ENCODE measurements at places on chromosomes 5 and 9.

DNA sequence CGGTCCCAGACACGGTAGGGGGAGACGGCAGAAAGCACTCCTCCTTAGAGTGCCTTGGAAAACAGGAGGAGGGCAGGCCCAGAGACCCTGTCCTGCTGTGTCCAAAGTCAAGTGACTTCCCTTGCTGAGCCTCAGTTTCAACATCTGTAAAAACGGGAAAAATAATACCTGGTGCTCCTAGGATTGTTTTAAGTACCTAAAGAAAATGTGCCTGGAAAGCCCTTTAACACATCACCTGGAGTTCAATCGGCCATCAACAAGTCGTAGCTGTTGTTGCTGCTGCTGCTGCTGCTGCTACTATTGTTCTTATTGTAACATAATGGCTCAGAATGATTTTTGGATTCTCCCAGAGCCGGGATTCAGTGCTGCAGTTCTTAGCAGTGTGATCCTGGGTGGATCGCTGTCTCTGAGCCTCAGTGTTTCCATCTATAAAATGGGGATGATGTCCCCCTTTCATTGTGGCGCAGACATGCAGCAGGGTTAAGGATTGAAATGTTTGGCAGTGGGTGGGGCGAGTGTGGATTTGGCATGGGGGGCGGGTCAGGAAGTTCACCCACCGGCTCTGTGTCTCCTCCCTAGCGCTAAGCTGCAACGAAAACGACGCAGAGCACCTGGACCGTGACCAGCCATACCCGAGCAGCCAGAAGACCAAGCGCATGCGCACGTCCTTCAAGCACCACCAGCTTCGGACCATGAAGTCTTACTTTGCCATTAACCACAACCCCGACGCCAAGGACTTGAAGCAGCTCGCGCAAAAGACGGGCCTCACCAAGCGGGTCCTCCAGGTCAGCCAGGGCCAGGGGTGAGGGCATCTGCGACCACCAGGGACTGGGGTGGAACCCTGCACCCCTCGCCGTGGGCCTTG, 9.2 kb downstream of the LHX2 start:
- DNase-seq = no peak

- DNase-seq = no peak
These were observed 97.6 kb downstream of the BASP1 start for GRCh38 chr5:17314907-17315471.

DNA sequence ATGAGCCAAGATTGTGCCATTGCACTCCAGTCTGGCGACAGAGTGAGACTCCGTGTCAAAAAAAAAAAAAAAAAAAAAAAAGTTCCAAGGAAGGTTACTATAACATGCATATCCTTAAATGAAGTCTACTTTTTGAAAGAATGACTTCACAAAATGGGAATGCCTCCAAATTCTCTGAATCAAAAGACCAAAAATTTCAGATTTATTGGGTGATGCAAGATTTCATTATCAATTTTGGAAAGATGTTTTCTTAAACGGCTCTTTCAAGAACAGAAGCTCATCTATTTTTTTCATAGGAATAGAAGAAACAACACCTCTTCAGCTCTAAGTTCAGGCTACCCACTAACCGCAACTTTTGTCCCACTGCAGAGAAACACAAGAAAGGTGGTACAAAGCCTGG, 69.9 kb downstream of the AUH start:
- DNase-seq = no peak

- DNase-seq = no peak
These were observed 637 bp downstream of the CBY3 start for GRCh38 chr5:179680014-179680779.

DNA sequence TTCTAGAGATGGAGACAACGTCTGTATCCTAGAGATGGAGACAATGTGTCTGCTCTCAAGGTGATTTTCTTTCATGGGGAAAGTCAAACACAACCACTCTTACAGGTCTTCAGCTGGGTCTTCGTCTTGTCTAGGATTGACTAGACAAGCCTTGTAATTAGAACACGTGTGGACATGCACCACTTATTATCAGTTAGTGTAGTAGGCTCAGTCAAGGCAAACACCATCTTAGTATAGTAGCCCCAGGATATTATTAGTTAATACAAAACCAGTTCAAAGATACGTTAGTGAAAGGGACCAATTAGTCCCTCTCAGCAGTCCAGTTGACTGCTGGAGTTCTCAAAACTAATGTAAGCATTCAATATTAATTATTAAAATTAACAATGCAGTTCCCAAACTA, 15.1 kb upstream of the CCL28 start:
- DNase-seq = no peak

DNA sequence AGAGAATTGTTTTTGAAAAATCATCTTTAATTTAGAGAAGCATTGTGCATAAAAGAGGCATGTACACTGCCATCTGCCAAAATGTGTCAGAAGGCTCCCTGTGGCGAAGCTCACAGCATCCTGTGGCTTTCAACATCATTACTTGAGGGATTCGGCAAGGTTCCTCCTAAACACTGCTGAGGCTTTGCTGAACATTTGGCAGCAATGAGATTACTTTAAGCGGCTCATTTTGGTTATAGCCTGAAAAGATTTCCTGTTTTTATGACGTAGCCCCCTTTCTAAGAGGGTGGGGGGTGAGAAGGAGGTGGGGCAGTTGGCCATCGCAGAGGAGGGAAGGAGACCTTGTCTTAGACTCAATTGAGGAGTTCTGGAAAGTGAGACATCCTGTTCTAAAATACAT, 469.4 kb downstream of the RASEF start:
- no peak for DNase-seq

- no peak for DNase-seq
These were observed 93.5 kb upstream of the LRRTM2 start for GRCh38 chr5:138968601-138969000.

- DNase-seq = no peak
These were observed 65.1 kb downstream of the NEK6 start for GRCh38 chr9:124322618-124323432.

GRCh38 chr9:92170848-92171247, 55.6 kb upstream of the SPTLC1 start:
- no peak for DNase-seq

GRCh38 chr5:40084614-40085013, 595.1 kb upstream of the PTGER4 start:
- no peak for DNase-seq

GRCh38 chr9:36008774-36009300, 27.9 kb upstream of the RECK start:
- DNase-seq = no peak

DNA sequence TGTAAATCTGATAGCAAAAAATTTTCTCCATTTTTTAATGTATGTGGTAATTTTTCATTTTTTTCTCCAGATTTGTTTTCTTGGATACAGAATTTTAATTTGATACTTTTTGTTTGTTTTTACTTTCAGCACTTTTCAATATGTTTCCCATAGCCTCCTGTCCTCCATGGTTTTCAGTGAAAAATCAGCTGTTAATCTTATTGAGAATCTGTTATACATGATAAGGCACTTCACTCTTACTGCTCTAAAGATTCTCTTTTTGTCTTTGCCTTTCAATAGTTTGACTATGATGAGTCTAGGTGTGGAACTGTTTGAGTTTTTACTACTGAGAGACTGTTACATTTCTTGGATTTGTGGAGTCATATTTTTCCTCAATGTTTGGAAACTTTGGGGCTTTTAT, 455.7 kb upstream of the NUDT12 start:
- DNase-seq = no peak

DNA sequence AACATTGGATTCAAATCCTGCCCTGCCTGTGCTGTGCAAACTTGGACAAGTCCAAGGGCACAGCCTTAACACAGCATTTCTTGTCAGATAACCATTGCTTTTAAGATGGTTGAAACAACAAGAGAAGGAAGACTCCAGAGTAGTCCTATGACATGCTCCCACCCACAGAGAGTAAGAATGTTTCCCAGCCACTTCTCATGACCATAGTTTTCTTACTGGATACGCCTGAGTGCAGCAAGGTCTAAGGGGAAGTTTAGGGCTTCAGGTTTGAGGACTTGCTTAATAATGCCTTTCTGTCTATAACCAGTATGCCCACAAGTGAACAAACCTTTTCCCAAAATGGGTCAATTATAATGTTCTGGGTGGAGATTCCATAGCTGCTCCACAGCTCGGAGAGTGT, 126.4 kb downstream of the SLF1 start:
- no peak for DNase-seq

- no peak for DNase-seq
These were observed 43.3 kb upstream of the CTSL start for GRCh38 chr9:87682618-87683017.

GRCh38 chr9:77811832-77812231, 163.7 kb upstream of the GNA14 start:
- no peak for DNase-seq

DNA sequence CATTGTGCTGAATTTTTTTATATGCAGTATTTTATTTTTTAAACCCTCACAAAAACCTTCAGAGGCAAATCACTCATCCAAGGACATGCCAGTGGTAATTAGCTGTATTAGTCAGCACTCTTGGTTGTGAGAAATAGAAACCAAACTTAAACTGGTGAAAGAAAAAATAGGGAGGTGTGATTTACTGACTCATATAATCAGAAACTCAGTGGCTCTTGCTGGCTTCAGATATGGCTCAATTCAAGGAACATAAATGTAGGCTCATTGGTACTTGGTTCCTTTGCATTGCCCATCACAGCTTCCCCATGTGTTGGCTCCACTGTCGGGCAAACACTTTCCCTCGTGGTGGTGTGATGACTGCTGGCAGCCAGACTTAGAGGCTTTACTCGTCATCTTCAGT, 497.2 kb downstream of the MAT2B start:
- DNase-seq = no peak

DNA sequence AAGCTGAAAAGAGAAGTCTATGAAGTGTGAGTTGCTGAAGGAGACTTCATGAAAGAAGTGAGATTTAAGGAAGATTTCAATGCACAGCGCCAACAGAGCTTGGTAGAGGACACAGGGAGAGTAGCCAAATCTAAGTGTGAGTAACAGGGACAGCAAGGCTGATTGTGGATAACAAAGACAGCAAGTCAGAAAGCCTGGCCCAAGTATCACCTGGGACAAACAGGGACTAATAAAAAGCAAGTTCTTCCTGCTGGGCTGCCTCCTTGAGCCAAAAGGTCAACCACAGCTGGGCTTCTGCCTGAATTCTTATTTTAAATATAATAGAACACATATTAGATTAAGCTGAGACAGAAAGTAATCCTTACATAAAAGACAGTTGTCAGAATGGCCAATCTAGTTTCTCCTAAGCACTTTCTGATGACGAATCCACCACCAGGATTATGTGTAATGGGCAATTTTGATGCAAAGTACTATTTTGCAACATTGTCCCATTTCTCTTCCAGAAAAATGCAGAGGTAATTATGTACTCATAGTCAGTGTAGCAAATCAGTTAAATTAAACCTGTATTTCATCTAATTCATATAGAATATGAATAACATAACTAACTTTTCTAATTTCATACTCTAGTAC, 73.8 kb downstream of the MAPKAP1 start:
- no peak for DNase-seq

DNA sequence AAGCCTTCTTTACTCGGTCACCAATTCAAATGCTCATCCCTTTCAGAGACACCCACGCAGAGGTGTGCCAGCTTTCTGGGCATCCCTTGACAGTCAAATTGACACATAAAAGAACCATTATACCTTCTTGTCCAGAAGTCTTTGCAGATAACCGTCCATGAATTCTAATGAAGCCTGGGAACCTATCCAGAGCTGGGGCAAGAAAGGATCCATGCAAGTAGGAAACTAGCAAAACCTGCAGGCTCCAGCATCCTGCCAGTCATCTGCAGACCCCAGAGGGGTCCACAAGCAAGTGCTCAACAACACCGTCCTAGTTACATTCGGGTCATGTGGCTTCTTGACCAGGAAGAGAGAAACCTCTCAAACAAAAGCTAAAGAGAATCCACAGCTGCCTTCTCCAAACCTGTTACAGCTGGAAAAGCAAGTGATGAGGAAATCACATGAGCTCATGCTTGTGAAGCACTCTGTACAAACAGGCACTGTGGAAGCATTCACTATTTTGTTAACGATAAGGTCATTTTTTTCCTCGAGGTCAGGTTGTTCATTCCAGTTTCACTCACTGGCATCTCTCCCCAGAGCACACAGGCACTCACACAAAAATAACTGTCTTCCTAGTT, 80.2 kb upstream of the DMRT1 start:
- DNase-seq = no peak

GRCh38 chr9:120696551-120697230, 17.6 kb downstream of the MEGF9 start:
- no peak for DNase-seq

DNA sequence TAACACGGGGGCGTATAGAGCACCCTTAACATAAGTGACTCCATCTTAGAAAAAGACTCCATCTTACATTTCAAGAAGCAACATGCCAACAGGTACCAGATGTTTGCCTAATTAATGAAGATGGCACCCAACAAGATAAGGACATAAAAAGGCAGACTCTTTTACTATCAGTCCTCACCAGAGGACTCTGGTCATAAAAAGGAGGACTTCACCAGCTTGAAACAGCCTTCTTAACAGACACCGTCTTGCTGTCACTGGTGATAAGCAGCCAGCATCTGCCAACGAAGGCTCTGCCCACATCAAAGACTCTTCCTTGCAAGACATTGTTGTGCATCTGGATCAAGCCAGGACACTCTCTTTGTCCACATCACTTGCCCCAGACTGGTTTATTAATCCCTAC, 80.3 kb downstream of the S1PR3 start:
- no peak for DNase-seq

DNA sequence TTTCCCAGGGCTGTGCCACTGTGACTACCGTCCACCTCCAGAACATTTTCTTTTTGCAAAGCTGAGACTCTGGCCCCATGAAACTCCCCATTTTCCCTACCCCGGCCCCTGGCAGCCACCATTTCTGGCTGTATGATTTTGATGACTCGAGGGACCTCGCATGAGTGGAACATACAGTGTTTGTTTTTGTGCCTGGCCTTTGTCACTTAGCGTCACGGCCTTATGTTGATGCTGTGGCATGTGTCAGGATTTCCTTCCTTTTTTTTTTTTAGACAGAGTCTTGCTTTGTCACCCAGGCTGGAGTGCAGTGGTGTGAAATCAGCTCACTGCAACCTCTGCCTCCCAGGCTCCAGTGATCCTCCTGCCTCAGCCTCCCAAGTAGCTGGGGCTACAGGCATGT, 42.7 kb downstream of the ASS1 start:
- DNase-seq = no peak

All from omental fat pad (tissue), 4 donors.